Lower lobe of right lung (tissue), 2 donors: ENCODE measurements at places on chromosomes 3 and 15. TPM values are rescaled to one million over a fixed set of nuclear protein-coding genes. Genes with fewer than 3 reads are reported as not detected.
A peak's percentile ranks its signal among the peaks of the same experiment; 100 is the strongest.

Gene HTR3E
- not detected for total RNA-seq

Gene SEMA5B
- 0.71 TPM for total RNA-seq

Gene SERPINI2
- total RNA-seq = 2.3 TPM

DNA sequence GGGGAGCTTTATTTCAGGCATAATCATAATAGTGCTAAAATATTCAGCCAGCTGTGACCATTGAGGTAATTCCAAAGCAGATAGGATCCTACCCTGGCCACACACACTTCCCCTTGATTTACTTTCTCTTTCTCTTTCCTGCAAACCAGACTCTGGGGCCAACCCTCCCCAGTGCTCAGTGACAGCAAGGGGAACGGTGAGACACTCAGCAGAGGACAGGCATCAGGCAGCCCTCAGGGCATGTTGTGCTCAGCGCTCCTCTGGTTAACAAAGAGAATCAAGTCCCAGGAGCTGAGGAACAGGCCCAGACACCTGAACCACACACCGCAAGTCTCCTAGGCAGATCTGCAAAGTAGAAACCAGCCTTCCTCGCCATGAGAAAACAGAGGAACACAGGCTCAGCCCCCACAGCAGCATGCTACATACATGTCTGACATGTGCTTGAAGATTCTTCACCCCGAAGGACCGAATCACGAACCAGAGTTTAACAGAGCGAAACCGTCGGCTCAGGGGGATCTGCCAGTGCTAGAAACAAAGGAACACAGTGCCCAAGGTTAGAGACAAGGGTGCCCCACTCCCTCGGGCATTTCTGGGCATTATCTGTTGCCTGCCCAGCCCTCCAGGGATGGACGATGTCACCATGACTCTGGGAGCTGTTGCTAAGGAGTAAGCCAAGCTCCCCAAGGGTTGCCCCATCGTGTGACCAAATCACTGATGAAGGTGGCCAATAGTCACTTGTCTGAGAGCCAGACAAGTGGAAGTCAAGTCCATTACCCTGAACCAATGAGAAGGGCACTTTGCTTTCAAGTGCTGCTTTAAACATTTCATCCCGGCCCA lies 17.5 kb downstream of the HDC start:
- DNase-seq = peak; percentile 67

DNA sequence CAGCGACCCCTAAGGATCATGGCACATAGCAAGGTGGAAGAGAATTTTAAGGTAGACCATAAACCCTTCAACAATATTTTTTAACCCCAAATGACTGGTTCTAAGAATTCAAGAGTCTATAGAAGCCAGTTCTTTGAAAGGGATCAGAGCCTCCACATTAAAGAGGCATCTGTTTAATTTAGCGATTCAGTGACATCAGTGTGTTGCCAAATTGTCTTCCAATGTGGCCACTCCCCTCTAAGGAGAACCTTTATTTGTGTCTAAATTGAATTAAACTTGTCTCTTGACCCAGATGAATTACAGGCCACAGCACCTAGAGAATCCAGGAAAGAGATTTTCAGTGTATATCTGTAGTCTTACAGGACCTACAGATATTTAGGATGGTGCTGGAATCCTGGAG lies 6.6 kb upstream of the SH3BP5 start:
- DNase-seq = no peak

Gene BTBD1
- 43.0 TPM for total RNA-seq

- DNase-seq = no peak
These were observed 229.1 kb upstream of the CBLB start for GRCh38 chr3:106097817-106098435.

DNA sequence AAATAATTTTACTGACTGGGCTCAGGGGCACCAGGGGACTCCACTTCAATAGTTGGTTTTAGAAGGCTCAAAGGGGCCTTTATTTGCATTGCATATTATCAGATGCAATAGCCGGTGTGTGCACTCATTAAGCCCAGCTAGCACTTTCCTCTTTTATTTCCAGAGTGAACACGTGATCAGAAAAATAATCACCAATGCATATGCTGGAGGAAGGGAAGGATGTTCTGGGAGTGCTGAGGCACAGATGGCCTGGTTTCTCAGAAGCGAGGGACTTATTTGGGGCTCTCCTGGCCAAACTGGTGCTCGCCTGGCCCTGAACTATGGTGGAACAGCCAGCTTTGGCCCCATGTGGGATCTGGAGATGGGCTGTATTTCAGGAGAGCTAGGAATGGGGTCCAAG lies 60.4 kb upstream of the SEC13 start:
- DNase-seq = no peak

DNA sequence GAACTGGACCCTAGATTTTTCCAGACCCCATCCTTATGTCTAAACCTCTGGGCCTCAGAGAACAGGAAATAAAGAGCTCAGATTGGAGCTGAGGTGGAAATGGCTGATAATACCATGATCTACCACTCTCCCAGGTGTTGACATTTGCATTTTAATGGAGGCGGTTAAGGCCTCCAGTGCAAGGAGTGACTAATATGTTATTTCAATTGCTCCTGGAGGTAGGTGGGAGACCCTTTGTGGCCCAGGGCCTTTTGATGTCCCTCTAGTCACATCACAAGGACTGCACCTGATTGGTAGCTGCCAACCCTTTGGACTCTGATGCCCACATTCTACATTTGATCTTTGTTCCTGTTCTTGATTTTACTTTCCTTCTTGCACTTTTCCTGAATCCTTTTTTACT lies 9.0 kb upstream of the ADCY5 start:
- DNase-seq = no peak

- no peak for DNase-seq
These were observed 31.9 kb upstream of the RTP4 start for GRCh38 chr3:187336322-187336721.

Gene RFTN1
- total RNA-seq = 58.2 TPM

- no peak for DNase-seq
These were observed 482.4 kb upstream of the SGO1 start for GRCh38 chr3:20668411-20668810.

Gene USP50
- total RNA-seq = not detected

- DNase-seq = no peak
These were observed 66.4 kb downstream of the ZMAT3 start for GRCh38 chr3:179005213-179005612.

DNA sequence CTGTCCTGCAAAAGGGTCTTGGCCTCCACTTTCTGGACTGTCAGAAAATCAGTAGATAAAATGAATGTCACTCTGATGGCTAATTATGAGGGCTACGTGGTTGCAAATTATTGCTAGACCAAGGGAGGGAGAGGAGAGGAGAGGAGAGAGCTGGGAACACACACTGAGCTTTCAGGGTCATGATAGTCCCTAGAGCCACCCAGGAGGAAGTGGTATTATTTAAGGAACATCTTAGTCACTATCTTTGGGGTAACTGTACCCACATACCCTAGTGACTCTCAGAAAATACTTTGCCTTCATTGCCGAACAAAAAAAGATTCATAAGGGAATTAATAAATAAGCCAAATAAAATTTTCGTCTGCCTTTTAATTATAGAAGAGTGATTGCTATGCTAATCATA lies 642.3 kb upstream of the CFAP20DC start:
- no peak for DNase-seq

GRCh38 chr15:62895905-62896316 lies 146.6 kb upstream of the TPM1 start:
- no peak for DNase-seq

DNA sequence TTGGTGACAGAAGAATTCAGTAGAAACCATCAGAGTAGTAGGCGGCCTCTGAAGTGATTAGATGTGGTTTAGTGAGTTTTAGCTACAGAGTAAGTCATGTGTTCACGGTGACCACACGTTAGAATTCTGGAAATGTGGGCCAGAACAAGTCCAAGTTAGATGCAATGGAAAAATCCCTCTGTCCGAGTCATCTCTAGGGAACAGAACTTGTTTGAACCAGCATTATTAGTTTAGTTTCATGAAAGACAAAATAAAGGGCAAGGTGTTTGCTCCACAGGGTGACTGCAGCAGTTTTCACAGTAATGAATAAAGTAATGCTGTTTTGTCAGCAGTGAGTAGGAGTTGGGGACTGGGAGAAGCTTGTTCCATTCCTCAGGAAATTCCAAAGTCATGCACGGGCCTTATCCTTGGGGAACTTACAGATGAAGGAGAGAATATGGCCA lies 100.2 kb downstream of the CGNL1 start:
- no peak for DNase-seq

Gene GOLGA6L10
- total RNA-seq = 0.41 TPM

- DNase-seq = no peak
These were observed 1.6 kb upstream of the FOXP1 start for GRCh38 chr3:71585131-71585530.

DNA sequence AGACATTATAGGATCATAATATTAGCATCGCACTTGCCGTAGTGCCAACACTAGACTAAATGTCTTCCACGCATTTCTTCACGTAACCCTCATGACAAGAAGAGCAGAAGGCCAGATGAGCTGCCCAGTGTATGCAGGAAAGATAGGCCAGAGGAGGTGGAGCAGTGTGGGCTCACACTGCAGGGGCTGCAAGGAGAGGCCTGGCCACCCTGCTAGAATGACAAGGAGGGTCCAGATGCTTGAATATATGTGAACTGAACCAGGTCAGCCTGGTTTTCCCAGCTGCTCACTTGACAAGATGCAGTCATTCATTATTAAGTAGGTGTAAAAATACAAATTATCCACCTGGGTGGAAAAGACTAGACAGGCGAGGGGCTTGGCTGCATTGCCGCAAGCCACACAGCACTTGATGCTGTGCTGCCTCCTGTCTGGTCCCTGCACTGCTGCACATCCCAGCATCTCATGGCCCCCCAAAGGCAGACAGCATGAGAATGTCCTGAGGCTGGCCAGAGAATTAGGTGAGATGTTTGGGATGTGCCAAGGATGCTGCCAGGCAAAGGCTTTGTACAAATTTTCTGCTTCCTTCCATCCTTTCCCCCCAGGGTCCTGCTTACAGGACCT lies 115.2 kb downstream of the NTRK3 start:
- no peak for DNase-seq

Gene PTPRG
- total RNA-seq = 67.6 TPM

Gene FBXL22
- 1.4 TPM for total RNA-seq

DNA sequence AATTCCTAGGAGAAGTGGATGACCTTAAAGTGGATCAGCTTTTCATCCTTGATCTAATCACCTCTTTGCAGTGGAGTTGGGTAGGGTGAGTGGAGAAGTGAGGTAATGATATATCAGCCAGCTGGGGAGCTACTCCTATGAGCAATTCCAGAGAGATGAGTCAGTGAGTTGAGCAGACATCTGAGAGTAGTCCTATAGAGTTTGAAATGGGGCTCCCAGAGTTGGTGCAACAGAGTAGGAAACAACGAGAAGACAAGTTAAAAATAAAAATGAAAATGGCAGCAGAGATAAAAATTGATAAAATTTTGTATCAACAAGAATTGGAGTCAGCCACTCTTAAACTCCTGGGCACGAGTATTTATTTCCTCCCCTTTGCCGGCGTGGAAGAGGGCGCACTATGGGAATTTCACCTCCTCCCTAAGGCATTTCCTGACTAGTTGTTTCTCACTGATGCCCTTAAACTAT lies 150.8 kb upstream of the DPH6 start:
- DNase-seq = no peak

Gene ZNF502
- total RNA-seq = 2.3 TPM

Gene CCR2
- total RNA-seq = 15.8 TPM

- no peak for DNase-seq
These were observed 57.5 kb downstream of the IGSF11 start for GRCh38 chr3:118977118-118977517.

Gene PROS1
- 49.5 TPM for total RNA-seq

GRCh38 chr3:15633766-15634598 lies 32.4 kb downstream of the BTD start:
- DNase-seq = no peak

- no peak for DNase-seq
These were observed 8.7 kb downstream of the PLS1 start for GRCh38 chr3:142604940-142605339.

- peak; percentile 73 for DNase-seq
These were observed 76.4 kb downstream of the DAPK2 start for GRCh38 chr15:63969652-63970421.

GRCh38 chr3:187572441-187572840 lies 97.8 kb downstream of the SST start:
- DNase-seq = no peak

GRCh38 chr3:59446775-59447465 lies 397.1 kb upstream of the CFAP20DC start:
- no peak for DNase-seq

Gene CCDC33
- 5.9 TPM for total RNA-seq

GRCh38 chr15:39110336-39110735 lies 470.5 kb upstream of the THBS1 start:
- no peak for DNase-seq

Gene NUP210
- total RNA-seq = 22.2 TPM

DNA sequence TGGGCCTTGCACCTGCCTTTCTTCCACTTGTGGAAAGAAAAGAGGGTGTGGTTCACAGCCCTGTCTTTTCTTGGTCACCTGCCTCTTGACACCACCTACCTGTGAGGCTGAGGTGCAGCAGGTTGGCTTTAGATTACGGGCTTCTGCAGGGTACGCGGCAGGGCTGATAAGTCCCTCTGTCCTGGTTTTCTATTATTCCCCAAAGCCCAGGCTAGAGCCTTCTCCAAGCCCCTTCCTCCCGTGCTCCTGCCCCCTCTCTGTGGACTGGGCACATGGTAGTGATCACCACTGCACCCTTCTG lies 44.8 kb upstream of the HACD2 start:
- no peak for DNase-seq

- no peak for DNase-seq
These were observed 15.9 kb downstream of the CORO2B start for GRCh38 chr15:68594533-68595259.

Gene C3orf49
- total RNA-seq = not detected
